NCI-H146 (cell line): ENCODE measurements at places on chromosomes 6 and 20.

DNA sequence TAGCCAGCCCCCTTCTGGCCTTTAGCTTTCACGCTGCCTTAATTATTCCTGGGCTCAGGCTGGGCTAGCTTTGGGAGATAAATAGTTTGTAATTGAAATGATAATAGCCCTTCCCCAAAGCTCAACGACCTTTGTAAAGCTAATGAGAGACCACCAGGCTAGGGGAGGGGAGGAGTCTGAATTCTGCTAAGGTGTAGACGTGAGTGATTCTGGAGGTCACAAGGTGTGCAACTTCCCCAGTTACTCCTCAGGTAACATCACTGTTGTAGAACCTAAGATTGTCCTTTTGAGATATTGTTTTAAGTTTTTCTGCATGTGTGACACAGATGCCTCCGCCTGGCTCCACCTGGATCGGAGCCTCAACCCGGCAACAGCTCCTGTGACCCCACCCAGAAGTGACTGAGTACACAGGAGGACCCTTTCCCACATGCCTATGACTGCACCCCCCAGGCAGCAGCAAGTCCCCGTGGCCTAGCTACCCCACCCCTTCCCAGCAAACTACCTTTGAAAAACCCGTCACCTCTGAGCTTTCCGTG, 5.8 kb upstream of the GPR31 start:
- no peak for DNase-seq

DNA sequence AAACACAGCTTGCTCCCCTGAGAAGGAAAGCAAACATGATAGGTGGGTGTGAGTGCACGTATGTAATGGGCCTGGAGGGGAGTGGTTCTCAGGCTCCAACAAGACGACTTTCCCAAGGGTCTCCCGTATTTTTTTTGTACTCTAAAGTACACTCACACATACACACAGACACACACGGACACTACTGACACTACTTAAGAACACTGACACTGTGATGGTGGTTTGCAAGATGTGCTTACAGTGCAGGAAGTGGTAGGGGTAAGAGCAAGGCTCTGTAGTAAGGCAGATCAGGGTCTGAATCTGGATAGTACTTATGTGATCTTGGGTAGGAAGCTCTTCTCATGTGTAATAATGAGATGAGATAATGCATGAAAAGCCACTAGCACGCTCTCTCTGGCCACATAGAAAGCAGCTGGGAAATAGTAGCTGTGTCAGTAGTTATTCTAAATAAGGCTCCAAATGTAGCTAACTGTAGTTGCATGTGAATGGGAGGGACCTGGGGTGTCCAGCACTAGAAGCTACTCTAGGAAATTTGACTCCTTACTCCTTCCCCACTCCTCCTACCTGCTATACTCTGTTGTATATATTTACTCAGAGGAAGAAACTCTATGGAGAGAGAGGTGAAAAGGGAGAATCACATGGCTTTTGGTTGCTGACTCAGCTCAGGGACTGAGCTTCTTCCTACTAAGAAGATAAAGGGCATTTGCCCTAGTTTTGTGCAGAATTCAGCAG, 8.4 kb upstream of the ZBTB24 start:
- DNase-seq, result no peak

DNA sequence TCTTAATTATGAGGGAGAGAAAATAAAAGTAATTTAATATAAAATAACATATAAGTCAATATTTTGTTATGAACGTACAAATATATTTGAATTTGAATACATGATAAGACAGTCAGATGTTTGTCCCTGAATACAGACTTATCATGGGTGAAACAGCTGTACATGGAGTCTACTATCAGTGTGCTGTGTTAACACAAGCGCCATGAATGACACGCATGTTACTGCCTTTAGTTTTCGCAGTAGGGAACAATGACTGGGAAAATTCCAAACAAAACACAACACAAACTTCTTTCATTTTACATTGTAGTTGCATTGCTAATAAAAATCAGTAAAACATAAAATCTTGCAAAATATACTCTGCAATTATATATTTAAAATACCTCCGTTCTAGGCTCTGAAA, 108.6 kb downstream of the FBXO5 start:
- DNase-seq, result no peak

GRCh38 chr6:147506704-147507114, 1.8 kb upstream of the SAMD5 start:
- DNase-seq, result peak; percentile 89

- peak; percentile 41 for DNase-seq
Measured at GRCh38 chr6:4805553-4806336, 29.5 kb downstream of the CDYL start.

- no peak for DNase-seq
Measured at GRCh38 chr20:17565169-17565845, 4.6 kb upstream of the DSTN start.

- no peak for DNase-seq
Measured at GRCh38 chr6:122832459-122832858, 43.4 kb downstream of the SMPDL3A start.

DNA sequence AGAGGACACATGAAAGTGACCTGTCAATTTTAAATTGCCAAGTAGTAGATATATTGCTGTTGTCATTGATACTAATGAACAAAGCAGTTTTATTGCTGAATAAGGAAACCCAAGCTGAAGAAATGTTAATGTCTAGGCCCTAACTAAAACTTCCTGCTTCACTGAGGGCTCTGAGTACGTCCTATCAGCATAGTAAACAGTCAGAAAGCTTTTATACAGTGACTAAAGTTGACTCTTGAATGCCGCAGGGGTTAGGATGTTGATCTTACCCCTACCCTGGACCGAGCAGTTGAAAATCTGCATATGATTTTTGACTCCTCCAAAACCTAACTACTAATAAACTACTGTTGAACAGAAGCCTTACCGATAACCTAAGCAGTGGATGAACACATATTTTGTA, 149.0 kb downstream of the HIVEP2 start:
- no peak for DNase-seq

GRCh38 chr6:70413992-70414494, 735 bp downstream of the FAM135A start:
- DNase-seq, result no peak
